ENCODE measurements at places on chromosomes 5 and 9.

DNA sequence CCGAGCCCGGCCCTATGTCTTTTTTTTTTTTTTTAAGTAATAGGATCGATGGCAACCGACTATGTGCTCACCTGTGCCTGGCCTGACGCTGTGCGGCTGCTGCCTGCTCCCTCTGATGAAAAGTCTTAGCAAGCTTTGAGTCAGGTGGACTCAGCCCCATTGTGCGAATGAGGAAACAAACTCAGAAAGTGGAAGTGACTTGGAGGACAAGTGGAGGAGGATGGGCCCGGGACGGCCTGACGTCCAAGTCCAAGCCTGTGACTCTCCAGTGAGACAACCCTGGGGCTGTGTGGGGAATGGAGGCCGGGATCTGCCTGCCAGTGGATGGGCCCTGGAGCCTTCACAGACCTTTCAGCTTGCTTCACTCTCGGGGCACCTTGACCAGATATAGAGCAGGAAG lies 57.9 kb downstream of the EXD3 start:
- no peak for DNase-seq

DNA sequence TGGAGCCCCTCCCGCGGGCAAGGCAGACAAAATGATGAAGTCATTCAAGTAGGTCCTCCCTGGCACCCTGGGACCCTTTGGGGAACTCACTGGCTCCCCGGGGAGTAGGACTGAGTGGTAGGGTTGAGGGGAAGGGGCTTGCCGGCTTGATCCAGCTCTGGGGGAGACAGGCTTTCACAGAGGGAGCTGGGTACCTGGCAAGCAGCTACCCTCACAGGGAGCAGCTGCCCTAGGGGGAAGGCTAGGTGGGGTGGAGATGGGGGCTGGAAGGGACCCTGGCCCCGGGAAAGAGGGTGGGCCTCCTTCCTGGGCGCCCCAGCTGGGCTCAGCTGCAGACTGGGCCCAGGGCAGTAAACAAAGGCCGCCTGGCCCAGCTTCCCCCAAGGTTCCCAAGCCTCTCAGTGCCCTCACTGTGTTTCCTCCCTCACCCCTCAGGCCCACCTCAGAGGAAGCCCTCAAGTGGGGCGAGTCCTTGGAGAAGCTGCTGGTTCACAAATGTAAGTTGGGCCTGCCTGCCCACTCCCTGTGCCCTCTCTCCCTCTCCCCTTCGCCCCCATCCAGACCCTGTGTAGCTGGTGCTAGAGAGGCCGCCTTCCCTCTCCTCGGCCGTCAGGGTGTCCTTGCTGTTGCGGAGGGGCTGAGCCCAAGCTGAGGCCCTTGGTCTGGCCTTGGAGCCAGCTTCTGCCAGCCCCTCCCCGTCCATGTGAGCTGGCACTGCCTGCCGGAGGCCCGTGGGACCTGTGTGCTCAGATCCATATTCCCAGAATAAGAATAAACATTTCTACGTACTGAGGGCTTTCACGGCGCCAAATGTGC lies 131.2 kb downstream of the RGS3 start:
- no peak for DNase-seq

GRCh38 chr9:90946982-90947381 lies 145.4 kb downstream of the SYK start:
- DNase-seq, result no peak

- no peak for DNase-seq
Observed at GRCh38 chr9:125355601-125356000, 94.0 kb downstream of the GAPVD1 start.

GRCh38 chr5:41347569-41347968 lies 134.2 kb upstream of the C6 start:
- DNase-seq, result no peak

GRCh38 chr5:135265497-135266302 lies 133.3 kb downstream of the MACROH2A1 start:
- DNase-seq, result no peak

DNA sequence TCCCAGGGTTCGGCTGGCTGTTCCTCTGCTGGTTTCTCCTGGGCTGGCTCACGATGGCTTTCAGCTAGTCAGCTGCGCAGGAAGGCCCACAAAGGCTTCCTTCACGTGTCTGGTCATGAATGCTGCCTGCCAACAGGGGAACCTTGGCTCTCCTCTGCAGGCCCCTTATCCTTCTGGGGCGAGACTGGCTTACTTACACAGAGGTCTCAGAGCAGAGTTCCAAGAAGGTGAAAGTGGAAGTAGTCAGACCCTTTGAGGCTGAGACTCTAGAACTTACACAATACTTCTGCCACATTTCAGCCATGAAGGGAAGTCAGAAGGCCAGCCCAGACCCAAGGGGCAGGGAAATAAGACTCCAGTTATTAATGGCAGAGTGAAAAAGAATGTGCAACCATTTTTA lies 99.5 kb downstream of the LHFPL2 start:
- no peak for DNase-seq

DNA sequence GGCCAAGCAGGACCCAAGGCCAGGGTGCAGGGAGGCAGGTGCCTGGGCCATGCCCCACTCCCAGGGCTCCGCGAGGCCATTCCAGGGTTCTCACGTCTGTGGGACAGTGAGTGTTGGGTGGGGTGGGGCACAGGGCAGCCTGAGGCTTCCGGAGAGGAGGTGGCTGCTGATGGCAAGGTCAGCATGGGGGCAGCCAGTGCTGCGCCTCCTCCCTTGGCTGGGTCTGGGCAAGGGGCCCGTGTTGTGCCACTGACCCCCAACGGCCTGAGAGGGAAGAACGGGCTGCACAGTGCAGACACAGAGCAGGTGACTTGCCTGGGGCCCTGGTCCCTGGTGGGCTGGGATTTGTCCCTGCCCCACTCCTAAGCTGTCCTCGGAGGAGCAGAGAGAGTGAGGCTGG lies 82.1 kb downstream of the RXRA start:
- no peak for DNase-seq

- DNase-seq, result no peak
Observed at GRCh38 chr5:145243016-145243415, 592.1 kb downstream of the PRELID2 start.

DNA sequence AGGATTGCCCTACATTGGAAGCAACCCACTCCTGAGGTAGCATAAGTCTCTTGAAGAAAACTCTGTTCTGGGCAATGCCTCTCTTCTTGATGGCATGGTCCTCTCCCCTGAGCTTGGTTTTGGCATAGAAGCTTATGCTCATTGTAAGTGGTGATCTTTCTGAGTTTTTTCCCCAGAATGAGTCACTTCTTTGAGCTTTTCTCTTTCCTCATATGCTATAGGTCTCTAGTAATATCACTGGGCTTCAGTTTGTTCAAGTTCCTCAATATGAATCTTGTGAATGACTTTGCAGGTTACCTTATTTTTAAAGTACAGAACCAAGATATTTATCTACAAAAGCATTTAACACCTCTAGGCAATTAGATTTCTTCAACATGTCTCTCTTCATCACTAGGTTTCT lies 76.5 kb upstream of the ATG10 start:
- no peak for DNase-seq

GRCh38 chr9:136362450-136362784 lies 1.1 kb downstream of the DNLZ start:
- no peak for DNase-seq

DNA sequence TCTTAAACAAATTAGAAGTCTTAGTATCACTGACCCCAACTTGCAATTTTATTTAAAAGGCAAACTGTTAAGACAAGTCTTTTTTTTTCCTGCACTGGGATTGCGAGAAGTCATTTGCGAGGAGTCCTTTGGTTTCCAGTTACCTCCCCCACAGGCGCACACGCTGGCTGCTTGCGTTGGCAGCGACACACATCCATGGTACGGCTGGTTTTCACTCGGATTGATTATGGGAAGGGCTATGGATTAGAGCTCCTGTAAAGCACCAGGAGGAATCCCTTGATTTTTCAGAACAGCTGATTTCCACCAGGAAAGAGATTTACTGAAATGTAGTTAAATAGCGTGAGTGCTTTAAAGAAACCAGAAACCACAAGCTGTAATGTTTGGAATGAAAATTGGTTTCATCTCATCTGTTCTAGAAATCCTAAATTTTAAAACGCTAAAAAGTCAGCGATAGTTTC lies 737 bp downstream of the SLC1A3 start:
- DNase-seq, result no peak

DNA sequence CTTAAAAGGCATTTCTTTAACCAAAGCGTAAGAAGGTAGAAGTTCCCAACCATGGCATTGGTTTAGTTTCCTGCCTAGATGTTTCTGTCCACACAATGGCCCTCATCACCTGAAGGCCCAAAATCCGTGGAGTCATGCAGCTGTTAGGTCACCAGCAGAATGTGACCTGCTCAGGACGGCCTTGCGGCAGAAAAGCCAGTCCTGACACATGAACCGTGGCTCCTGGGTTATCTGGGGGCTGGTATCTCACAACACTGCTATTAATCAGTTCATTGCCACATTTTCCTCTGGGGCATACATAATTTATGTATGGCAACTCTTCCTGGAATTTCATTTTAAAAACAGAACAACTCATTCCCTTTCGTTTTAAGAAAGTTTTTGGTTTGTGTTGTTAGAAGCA lies 278.4 kb downstream of the ATPSCKMT start:
- no peak for DNase-seq

- no peak for DNase-seq
Observed at GRCh38 chr5:138981586-138981985, 106.5 kb upstream of the LRRTM2 start.

Measured in SHP77 treated with DMSO at 0.1 percent for 48 hours (cell line).